ENCODE measurements at places on chromosomes 7 and 10.

GRCh38 chr10:123507298-123507697 is 158.9 kb upstream of the GPR26 start:
- no peak for DNase-seq

- no peak for DNase-seq
These were observed 425.1 kb upstream of the LRGUK start for GRCh38 chr7:133702078-133702477.

DNA sequence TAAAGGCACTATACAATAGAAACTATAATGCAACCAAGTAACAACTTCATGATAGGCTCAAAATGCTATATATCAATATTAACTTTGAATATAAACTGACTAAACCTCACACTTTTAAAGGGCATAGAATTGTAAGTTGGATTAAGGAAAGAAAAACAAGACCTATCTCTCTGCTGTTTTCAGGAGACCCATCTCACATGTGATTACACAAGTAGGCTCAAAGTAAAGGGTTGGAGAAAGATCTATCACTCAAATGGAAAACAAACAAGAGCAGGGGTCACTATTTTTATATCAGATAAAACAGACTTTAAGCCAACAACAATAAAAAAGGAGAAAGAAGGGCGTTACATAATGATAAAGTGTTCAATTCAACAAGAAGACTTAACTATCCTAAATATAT is 155.5 kb downstream of the CDK14 start:
- DNase-seq, result no peak

GRCh38 chr7:18597754-18598153 is 102.2 kb downstream of the HDAC9 start:
- DNase-seq, result no peak

- DNase-seq, result no peak
These were observed 2.1 kb downstream of the ENTPD7 start for GRCh38 chr10:99661377-99661763.

DNA sequence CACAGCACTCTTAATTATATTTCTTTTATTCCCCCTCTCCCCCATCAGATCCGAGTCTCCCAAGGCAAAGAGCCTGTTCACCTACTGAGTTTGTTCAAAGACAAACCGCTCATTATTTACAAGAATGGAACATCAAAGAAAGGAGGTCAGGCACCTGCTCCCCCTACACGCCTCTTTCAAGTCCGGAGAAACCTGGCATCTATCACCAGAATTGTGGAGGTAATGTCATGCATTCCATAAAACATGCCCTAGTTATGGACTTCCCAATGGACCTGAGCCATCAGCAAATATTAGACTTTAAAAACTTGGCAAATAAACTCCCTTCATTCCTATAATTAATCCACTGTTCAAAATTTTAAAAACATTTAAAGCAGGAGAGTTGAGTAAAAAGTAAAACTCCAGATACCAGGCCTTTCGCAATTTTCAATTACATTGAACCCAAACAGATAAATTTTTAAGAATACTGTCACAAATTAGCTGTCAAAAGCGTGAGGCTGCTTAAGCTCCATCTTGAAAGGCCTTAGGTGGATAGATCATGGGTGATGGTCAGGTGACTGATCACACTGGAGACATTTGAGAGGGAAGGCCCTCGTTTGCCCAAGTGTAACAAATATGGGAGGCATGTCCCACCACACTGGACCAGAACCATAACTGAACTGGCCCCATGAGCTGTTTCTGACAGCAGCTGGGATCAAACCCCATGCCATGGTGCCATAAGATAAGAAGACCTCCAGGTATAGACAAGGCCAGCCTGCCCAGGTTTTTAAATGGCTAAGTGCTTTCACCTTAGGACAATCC is 46.9 kb upstream of the ARL4A start:
- DNase-seq, result no peak

GRCh38 chr7:20786421-20786778 is 286 bp downstream of the SP8 start:
- DNase-seq, result no peak

GRCh38 chr7:151844071-151844824 is 32.7 kb downstream of the PRKAG2 start:
- DNase-seq, result no peak

GRCh38 chr10:35927341-35927740 is 285.2 kb upstream of the FZD8 start:
- DNase-seq, result no peak

DNA sequence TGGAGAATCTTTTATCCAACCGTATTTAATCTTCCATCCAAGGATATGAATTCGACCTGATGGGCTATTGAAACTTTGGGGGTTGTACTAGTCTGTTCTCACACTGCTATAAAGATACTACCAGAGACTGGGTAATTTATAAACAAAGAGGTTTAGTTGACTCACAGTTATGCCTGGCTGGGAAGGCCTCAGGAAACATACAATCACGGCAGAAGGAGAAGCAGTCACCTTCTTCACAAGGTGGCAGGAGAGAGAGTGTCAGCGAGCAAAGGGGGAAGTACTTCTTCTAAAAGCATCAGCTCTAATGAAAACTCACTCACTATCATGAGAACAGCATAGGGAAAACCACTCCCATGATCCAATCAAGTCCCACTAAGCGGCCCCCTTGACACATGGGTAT is 43.8 kb downstream of the EPDR1 start:
- DNase-seq, result no peak
